ENCODE measurements at places on chromosomes 16 and 17.

DNA sequence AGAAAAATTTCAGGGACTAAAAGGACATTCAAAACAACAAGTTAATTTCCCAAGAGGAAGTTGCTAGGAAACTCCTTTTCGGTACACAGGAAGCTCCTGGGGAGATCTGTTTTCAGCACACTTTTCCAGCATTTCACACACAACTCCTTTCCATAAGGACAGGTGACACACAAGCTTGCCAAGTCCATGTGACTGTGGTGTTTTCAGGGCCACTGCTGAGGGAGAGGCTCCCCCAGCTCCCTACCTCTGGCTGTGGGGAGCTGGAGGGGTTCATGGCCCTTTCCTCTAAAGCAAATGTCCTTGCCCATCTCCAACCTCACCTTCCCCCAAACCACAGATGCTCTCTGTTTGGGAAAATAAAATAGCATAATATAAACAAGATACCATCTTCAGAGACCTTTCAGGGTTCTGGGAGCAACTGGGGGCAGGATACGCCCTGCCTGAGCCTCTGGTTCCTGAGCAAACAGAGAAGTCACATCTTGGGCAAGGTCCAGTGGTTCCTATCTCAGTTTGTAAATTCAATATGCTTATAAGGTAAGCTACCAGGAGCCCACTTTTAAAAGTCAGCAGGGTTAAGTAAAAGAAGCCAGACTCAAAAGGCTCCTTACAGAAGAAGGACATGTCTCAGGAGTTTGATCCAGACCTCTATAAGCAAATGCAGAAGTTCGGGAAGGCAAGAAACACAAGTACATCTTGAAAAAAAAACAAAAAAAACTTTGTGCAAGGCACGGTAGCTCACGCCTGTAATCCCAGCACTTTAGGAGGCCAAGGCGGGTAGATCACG lies 3.0 kb downstream of the PDZD9 start:
- no peak for ATAC-seq

DNA sequence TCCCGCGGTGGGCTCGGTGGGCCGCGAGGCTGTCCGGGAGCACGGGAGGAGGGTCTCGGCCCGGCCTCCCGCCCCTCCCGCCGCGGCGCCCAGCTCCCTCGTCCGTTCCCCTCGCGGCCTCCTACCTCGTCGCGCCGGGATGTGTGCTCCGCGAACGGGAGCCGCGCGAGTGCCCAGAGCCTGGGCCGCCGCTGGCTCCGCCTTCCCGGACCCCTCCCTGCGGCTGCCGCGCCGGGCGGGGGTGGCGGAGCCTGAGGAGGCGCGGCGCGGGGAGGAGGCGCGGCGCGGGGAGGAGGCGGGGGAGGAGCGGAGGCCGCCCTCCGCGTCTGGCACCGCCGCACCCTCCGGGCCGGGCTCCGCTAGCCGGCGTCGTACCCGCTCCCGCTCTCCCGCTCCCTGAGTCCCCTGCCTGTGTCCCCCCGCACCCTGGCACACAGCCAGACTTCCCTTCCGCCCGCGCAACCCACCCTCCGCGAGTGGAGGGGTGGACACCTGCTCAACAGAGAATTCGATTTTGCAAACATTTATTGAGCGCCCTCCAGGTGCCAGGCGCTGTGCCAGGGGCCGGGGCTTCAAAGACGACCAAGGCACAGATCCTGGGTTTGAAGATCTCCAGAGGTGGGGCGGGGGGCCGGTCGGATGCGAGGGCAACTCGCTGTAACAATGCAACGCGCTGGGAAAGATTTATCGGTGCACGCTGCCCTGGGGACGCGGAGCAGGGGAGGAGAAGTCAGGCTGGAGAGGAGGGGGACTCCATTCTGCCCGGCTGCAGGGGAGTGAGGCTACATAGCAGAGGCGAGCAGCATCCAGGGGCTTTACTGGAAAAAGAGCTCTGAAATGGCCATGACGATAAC lies at the start of gene MPP3:
Gene MPP3, minus strand, starts transcription at position 171 of the 854 bp plus-strand sequence. CDS start 1,240 bp downstream, outside the sequence.
- ATAC-seq: peak; percentile 91

GRCh38 chr17:64607862-64608565 lies 54.1 kb downstream of the SMURF2 start:
- no peak for ATAC-seq

DNA sequence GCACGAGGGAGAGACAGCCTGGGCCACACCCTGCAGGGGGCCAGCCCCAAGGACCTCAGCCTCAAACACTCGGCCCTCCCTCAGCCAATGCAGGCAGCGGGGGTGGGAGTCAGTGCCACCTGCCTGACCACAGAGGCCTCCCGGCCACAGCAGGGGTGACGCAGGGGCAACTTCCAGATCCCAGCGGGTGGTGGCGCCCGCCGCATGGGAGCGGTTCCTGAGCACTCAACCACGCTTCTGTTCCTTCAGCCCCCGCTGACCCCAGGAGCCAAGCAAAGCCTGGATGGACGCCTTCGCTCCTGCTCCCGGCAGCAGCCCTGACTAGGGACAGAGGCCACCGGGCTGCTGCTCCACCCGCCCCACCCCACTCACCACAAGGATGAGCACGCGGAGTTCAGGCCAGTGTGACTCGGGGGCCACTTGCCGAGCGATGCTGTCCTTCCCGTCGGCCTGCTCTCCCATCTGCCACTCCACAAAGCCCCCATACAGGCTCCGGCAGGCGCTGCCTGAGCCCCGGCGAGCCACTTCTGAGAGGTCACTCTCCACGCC lies 5.0 kb upstream of the CYBA start:
- ATAC-seq: no peak

GRCh38 chr17:75664099-75664549 lies 2.8 kb downstream of the RECQL5 start:
- ATAC-seq: no peak

GRCh38 chr17:45851464-45851863 lies 6.8 kb downstream of the SPPL2C start:
- no peak for ATAC-seq

- ATAC-seq: no peak
Measured at GRCh38 chr17:28194382-28194781, 124.6 kb upstream of the TMEM97 start.

DNA sequence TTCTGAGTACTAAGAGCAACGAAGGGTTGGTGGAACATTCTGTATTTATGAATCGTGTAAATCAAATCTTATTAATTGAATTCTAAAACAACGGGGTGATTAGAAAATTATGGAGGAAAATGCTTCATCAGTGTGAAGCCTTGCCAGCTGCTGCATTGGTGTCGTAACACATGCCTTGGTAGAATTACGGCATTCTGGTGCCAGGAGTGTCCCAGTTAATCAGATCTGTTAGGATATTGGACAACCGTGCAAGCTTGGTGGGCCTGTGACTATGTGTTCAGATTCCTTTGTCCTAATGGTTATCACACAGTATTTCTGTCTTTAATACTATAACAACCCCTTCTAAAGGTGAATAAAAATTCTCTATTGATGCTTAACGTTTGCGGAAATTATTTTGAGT lies 44.2 kb upstream of the TANC2 start:
- ATAC-seq: no peak

DNA sequence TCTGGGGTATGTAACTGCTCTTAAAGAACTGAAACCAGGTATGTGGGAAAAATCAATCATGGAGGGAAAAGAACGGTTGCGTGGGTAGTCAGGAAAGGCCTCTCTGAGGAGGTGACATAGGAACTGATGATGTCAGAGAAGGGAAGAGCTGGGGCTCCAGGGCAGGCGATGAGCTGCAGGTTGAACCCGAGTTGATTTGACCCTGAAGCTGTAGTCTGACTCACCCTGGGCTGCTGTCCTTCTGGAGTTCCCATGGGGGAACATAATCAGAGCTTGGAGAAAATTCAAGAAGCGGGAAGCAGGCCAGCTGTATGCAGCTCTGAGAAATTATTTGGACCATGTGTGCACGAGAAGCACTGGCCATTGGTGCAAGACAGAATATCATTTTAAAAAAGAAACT lies 16.7 kb downstream of the SLC6A2 start:
- no peak for ATAC-seq

Data from SK-N-SH treated with all-trans-retinoic acid at 6 μM for 48 hours (cell line).